ENCODE measurements at places on chromosomes 16 and 17.

- no peak for DNase-seq
Measured at GRCh38 chr17:40448639-40449261, 5.5 kb downstream of the IGFBP4 start.

DNA sequence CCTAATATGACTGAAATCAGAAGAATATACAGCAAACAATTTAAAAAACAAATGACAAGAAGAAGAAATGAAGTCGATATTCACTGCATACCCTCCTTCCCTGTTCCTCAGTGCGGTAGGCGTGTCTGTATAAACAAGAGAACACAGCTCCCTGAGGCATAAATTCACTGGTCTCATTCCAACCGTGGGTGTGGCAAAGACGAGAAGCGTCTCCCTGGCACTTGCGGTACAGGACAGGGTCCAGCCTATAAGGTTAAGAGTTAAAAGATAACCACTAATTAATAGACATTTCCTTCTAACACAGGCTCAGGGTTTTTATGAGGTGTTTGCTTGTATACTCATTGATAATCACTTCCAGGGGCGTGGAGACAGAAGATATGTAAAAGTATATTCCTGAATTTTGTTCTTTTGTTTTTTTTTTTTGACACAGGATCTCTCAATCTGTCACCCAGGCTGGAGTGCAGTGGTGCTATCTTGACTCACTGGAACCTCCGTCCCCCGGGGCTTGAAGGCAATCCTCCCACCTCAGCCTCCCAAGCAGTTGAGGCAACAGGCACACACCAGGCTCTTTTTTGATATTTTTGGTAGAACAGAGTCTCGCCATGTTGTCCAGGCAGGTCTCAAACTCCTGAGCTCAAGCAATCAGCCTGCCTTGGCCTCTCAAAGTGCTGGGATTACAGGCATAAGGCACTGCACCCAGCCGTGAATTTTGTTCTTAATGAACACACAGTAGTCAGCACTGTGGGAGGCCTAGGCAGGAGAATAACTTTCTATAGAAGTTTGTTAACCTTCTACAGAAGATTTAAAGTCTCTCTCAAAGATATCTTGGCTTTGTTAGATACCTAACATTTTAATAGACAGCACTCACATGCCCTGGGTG is 59.1 kb upstream of the CLEC18B start:
- no peak for DNase-seq

DNA sequence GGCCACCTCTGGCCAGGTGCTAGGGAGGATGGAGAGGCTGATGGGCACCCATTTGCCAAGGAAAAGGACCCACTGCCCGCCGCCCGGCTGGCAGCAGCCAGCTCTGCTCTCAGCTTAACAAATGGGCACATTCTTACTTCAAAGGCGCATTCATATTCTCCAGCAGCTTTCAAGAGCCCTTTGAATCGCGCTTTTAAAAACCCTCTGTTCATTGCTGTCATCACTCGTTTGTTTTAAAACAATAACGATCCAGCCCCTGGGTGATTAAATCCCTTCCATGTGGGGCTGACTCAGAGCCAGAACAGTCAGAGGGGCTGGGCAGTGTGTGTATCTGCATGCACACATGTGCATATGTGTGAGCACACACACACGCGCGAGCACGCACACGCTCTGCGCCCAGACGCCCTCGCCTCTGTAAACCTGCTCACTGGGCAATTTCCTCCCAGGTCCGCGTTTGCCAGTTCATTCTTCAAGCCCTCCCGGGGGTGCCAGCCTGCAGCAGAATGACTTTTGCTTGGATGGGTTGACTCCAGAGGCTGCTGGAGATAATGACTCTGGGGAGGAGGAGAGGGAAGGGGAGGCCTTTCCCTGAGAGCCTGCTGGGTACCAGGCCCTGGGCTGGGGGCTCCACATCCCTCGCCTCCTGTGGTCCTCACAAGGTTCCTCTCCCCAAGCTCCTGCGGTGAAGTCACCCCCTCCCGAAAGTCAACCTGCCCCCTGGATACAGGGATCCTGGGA is 133.1 kb downstream of the SDK2 start:
- DNase-seq = no peak

GRCh38 chr16:101586-101985 is 23.6 kb downstream of the MPG start:
- no peak for DNase-seq

- DNase-seq = no peak
Measured at GRCh38 chr17:42857389-42857788, 6.4 kb downstream of the AOC3 start.

- no peak for DNase-seq
Measured at GRCh38 chr17:44598932-44599297, 41.6 kb downstream of the FZD2 start.

- DNase-seq = no peak
Measured at GRCh38 chr17:9918804-9919352, 13.8 kb upstream of the RCVRN start.

DNA sequence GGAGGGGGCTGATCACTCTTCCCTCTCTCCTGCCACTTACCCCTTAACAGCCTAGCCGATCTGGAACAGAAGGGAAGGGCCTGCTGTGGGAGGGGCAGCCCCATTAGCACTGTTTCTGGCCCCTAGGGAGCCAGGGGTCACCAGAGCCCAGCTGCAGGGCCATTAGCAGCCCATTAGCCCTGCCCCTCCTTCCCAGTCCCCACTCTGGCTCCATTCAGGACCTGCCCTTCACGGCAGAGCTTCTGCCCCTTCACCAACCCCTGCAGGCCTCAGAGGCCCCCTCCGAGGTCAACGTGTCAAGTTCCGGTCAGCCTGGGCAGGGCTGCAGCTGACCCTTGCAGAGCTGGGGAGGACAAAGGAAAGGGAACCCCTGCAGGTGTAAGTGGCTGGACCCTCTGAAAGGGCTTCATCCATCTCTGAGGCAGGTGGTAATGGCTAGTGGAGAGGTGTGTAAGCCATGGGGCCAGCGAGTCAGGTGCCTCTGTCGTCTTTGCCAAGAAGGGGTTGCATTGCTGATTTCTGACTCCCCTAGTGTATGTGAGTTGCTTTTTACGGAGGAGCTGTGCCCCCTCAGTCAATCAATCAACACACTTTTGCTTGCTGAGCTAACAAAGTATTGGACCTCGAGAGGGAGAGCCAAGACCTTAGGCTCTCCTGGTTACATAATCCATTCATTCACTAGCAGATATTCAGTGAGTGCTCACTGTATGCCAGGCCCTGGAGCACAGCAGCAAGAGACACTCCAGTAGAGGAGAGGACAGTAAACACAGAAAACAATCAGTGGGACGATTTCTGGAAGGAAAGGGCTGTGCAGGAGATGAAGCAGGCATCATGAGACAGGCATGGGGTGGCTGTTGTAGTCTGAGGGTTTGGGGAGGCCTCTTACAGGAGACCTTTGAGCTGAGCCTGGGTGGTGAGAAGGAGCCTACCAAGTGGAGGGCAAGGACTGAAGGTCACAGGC is 18.2 kb upstream of the KCNJ12 start:
- DNase-seq = no peak

GRCh38 chr17:3732210-3732621 is 8.5 kb downstream of the HASPIN start:
- no peak for DNase-seq

DNA sequence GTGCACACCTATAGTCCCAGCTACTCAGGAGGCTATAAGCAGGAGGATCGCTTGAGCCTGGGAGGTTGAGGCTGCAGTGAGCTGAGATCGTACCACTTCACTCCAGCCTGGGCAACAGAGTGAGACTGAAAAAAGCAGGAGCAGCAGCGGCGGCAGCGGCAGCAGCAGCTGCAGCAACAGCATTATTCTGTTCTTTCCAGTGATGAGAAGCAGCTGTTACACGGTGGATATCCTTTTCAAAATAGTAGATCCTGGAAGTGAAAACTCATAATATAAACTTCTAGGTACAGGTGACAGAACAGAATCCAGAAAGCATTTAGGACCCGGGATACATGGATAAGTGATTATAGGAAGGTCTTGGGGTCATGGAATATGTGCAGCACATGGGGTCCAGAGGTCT is 17.8 kb upstream of the HNF1B start:
- no peak for DNase-seq

- no peak for DNase-seq
Measured at GRCh38 chr17:49748791-49749190, 15.1 kb downstream of the FAM117A start.

DNA sequence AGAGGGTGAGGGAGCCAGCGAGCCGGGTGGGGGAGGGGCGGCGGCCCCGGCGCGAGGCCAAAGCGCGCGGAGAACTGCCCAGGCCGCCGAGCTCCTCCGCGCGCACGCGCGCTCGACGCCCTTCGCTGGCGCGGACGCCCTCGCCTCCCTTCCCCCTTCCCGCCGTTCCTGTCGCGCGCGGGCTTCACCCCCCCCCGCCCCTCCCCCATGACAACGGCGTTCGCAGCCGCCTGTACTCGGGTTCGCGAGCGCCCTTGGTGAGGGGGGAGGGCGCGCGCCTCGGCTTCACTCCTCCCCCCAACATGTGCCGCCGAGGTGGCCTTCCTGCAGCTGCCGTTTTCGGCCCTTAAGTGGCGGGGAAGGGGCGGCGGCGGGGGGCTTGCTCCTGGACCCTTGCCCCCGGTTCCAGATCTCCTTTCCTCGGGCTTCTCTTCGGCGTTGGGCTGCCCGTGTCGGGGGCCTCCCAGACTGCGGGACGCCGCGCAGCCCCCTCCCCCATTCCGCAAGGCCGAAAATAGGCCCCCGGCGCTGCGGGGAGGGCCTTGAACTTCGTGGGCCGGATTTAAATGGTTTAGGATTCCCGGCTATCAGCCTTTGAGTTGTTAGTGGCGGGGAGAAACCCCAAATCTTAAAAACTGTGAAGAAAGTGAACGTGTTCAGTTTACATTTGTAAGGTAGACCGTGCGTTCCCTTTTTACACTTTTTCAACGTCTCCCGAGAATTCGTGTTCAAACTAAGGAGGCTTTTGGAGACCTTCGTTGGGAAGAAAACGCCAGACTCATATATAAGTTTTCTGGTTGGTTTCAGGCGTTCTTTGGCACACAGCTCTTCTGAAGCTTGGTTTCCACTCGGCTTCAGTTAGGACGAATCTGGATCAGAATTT is 653 bp downstream of the SRRM2 start:
- peak; percentile 78 for DNase-seq

GRCh38 chr17:1123921-1124715 is 55.7 kb downstream of the ABR start:
- no peak for DNase-seq

GRCh38 chr17:28334171-28334570 is 1.1 kb downstream of the IFT20 start:
- no peak for DNase-seq

GRCh38 chr17:50699410-50699809 is 8.3 kb downstream of the ANKRD40 start:
- no peak for DNase-seq

GRCh38 chr17:80969030-80969673 is 22.5 kb upstream of the CHMP6 start:
- no peak for DNase-seq

Data from right atrium auricular region (tissue), 2 donors.